Activated T-helper 2 cell treated with anti-CD3 and anti-CD28 coated beads, Interferon-gamma antibody, Interleukin-2, Interleukin-4, amounts not matched to agents 10 μg/mL and 5 μg/mL and 100 μg/mL, durations not matched to agents 14 hours and 24 hours and 36 hours (primary cell): ENCODE measurements at places on chromosomes 3 and 15. TPM values are rescaled to one million over a fixed set of nuclear protein-coding genes. Genes with fewer than 3 reads are reported as not detected.

GRCh38 chr3:111284503-111285183 lies 213.0 kb downstream of the NECTIN3 start:
- no peak overlapping the region for H3K4me3 ChIP-seq
- H3K36me3 ChIP-seq = no peaks in the 10 kb centered on the region
- peaks cover 24% of the 10 kb centered on the region for H3K4me1 ChIP-seq
- no peak overlapping the region for H3K27ac ChIP-seq
- DNase-seq = no peak
- peaks cover 16% of the 10 kb centered on the region for H3K27me3 ChIP-seq

DNA sequence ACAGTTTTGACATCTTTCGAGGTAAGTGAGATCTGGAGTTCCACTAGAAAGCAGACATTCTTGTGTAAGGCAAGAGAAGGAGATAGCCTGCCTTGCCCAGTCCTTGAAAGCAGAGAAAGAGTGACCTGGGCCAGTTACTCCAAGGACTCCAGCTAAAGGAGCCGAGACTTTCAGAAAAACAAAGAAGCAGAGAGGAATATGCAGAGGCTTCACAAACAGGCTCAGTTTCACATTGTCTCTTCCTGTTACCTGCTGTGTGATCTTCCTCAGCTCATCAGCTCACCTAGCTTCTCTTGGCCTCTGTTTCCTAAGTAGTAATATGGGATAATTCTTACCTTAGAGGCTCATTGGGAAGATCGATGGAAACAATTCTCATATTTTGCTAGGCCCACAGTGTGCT lies 81.0 kb downstream of the CDC25A start:
- peaks cover 2% of the 10 kb centered on the region for H3K4me1 ChIP-seq
- H3K4me3 ChIP-seq = no peak overlapping the region
- H3K36me3 ChIP-seq = peaks cover 3% of the 10 kb centered on the region
- H3K27me3 ChIP-seq = peaks cover 2% of the 10 kb centered on the region
- no peak overlapping the region for H3K27ac ChIP-seq
- no peak for DNase-seq

GMNC gene
- not detected in 2 replicates for total RNA-seq

LIPH gene
- total RNA-seq = not detected in 2 replicates

GRCh38 chr3:146203776-146204175 lies 42.8 kb upstream of the PLOD2 start:
- H3K27me3 ChIP-seq = no peaks in the 10 kb centered on the region
- H3K4me3 ChIP-seq = no peak overlapping the region
- no peaks in the 10 kb centered on the region for H3K36me3 ChIP-seq

DNA sequence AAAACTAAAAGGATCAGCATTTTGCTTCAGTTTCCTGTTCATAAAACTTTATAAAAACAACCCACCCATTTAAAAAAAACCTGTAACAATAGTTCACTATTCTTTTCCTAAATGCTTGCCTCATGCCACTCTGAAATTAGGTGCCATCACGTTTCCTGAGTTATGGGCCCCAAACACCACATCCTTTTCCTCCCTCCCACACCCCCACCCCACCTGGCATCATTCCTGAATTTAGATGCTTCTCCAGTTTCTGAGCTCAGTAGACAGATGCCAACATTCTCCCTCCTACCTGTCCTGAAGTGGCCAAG lies 11.9 kb upstream of the ARHGEF3 start:
- H3K27me3 ChIP-seq = no peaks in the 10 kb centered on the region
- DNase-seq = no peak
- no peak overlapping the region for H3K4me3 ChIP-seq
- no peaks in the 10 kb centered on the region for H3K36me3 ChIP-seq
- H3K4me1 ChIP-seq = peaks cover 46% of the 10 kb centered on the region
- peak overlapping the region; percentile 11 for H3K27ac ChIP-seq

WNT5A gene
- total RNA-seq = 0.05 TPM in 2 replicates

SENP5 gene
- 43.9 and 46.9 TPM in 2 replicates for total RNA-seq
